ENCODE measurements at places on chromosomes 5 and 9.

GRCh38 chr9:129610473-129611306, 10.2 kb downstream of the C9orf50 start:
- DNase-seq: peak; percentile 95

DNA sequence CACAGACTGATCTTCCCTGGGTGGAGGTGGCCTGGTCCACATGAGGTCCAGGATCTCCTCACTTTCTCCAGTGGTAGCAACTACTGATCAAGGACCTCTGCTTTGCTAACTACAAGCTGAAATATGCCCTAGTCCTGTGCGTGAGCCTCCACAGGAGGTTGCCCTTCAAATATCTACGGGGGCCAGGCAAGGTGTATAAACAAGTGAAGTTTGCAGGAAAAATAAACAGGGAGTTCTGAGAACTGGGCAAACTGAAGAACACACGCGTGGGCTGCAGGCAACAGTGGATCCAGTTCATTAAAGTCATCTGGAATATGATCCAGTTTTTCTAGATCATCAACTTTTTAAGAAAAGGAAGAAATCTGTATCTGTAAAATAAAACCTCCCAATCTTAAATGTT, 167.5 kb upstream of the NR3C1 start:
- no peak for DNase-seq

DNA sequence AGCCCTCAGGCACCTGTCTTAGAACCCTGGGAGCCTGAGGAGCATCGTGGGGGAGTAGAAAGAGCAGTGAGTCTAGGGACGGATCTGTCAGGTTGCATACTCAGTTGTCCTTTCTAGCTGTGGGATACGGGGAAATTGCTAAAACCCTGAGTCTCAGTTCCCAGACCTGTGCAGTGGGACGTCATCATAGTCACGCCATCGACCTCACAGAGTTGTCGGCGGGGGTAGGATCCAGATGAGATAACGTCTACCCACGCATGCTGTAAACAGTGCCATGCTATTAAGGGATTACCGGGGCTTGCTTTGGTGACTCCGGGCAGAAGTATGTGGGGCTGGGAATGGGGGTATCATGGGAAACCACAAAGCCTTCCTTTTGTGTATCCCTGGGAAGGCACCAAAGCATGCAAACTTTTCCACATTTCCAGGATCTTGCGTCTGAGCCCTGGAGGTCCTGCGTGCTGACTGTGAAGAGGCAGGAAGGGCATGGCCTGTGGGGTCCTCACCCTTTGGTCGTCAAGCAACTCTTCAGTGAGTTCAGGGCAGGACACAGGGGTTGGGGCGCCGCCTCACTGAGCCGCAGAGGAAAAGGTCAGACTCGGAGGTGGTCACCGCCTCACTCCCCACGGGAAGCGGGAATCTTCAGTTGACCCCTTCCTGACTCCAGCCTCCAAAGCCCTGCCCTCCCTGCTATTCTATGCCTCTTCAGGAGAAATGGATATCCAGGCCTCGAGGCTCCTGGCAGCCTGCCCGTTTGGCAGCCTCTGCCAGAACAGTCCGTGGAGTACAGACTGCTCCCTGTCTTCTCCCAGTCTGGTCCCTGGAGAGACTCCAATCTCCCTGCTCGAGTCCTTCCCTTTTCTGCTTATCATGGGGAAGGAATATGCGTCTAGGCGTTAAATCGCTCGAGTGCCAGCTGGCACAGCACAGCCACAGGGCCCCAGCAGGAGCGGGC, 186.8 kb upstream of the KLF9 start:
- no peak for DNase-seq

DNA sequence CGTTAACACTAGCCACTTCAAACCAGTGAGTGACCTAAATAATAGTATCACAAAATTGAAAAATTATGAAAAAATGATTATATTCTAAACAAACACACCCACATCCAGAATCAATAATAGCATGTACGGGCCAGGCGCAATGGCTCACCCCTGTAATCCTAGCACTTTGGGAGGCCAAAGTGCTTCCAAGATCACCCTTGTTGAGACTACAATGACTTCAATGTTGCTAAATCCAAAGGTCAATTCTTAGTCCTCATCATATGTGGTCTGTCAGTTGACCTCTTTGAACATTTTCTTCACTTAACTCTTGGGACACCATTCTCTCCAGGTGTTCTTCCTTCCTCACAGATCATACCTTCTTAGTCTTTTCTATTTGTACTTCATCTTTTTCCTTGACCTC, 11.3 kb downstream of the RIOK2 start:
- DNase-seq: peak; percentile 3

DNA sequence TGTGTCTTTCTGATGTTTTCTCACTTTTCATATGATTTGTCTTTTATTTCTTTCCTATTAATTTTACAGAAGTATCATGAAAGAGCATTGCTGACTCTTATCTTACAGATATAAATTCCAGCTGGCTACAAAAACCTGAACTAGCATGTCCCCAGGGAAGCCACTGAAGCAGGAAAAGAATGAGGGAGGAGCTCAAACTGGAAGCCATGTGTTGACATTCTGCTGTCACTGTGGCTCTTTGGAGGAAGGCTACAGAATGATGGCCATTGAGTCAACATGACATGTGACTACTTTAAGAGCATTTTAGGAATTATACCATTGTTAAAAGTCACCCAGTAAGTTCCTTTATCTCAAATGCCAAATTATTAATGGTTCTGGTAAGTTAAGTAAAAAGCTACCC, 638.3 kb upstream of the DMAC1 start:
- no peak for DNase-seq

Data from HuH-7 (cell line).